Naive thymus-derived CD4-positive, alpha-beta T cell (primary cell): ENCODE measurements at places on chromosomes 4 and X.
A peak's percentile ranks its signal among the peaks of the same experiment; 100 is the strongest.

DNA sequence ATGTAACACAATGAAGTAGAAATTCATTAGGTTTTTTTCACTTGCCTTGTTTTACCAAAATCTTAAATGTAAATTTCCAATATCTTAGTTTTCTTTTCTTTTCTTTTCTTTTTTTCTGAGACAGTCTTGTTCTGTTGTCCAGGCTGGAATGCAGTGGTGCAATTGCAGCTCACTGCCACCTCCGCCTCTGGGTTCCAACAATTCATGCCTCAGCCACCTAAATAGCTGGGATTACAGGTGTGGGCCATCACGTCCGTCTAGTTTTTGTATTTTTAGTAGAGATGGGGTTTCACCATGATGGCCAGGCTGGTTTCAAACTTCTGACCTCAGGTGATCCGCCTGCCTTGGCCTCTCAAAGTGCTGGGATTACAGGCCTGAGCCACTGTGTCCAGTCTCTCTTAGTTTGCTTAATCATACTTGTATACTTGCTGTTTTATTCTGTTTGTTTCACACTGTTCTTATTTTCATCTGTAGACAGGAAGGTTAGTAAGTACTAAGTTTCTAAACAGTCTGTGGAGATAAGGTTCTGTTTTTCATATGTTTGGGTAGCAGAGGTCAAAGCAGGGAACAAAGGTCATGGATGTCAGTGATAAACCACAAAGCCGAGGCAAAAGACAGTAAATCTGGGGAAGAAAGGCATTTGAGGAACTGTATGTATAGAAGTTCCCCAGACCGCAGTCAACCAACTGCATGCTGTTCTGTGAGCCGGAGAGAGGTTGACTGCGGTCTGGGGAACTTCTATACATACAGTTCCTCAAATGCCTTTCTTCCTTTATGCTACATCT is 129.1 kb downstream of the CBR4 start:
- DNase-seq: no peak

GRCh38 chr4:20672262-20672661 is 28.0 kb upstream of the PACRGL start:
- DNase-seq: no peak

DNA sequence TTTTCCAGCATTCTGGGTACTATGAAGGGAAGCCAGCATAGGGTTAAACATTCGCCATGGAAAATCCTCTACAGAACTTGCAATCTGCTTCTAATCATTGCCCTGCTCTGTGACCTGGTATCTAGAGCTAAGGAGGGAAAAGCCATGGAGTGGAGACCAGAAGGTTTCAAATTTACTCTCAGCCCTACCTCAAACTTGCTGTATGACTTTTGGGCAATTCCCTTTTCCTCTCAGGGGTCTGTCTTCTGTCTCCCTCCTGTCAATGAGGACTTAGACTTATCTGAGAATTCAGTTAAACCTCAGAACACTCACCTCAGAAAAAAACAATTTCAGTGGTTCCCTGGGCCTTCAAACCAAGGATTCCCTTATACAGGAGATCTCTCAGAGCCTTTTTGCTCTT is 29.1 kb downstream of the ARHGEF9 start:
- DNase-seq: no peak

- no peak for DNase-seq
Observed at GRCh38 chr4:80918004-80918403, 112.5 kb upstream of the BMP3 start.

GRCh38 chrX:44997282-44997812 is 124.4 kb downstream of the KDM6A start:
- no peak for DNase-seq

DNA sequence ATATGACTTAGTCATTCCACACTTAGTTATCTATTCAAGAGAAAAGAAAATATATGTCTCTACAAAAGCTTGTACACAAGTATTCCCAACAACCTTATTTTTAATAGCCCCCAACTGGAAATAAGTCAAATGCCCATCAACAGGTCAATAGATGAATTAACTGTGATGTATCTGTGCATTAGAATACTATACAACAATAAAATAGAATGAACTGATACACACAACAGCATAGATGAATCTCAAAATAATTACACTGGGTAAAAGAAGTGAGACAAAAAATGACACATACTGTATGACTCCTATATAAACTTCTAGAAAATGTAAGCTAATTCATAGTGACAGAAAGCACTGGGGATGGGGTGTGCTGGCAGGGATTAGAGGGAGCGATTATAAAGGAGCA is 354.1 kb upstream of the DIPK2B start:
- DNase-seq: no peak

GRCh38 chr4:118139241-118139640 is 105.0 kb downstream of the NDST3 start:
- DNase-seq: no peak

- DNase-seq: no peak
Observed at GRCh38 chr4:10620935-10621488, 63.6 kb downstream of the CLNK start.

- no peak for DNase-seq
Observed at GRCh38 chr4:27327421-27328181, 467.0 kb downstream of the STIM2 start.

GRCh38 chr4:95638920-95639501 is 90.2 kb upstream of the UNC5C start:
- no peak for DNase-seq

DNA sequence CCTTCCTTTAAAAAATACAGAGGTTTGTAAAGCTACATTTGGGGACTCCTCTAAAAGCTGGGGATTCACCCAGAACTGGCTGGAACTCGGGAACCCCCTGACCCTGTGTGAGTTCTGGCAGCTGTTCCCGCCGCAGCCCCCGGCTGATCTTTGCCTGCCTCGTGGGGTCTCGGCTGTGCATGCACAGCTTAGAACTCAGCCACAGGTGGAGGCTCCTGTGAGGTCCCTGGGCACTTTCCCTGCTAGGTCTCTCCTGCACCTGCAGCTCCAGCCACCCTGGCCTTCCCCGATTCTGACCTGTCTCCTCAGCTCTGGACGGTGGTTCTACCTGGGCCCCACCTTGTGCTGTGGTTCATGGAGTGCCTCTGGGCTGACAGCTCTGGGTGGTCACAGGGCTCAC is 48.6 kb upstream of the HGFAC start:
- DNase-seq: no peak

- DNase-seq: no peak
Observed at GRCh38 chr4:8859550-8860095, 12.0 kb downstream of the HMX1 start.

DNA sequence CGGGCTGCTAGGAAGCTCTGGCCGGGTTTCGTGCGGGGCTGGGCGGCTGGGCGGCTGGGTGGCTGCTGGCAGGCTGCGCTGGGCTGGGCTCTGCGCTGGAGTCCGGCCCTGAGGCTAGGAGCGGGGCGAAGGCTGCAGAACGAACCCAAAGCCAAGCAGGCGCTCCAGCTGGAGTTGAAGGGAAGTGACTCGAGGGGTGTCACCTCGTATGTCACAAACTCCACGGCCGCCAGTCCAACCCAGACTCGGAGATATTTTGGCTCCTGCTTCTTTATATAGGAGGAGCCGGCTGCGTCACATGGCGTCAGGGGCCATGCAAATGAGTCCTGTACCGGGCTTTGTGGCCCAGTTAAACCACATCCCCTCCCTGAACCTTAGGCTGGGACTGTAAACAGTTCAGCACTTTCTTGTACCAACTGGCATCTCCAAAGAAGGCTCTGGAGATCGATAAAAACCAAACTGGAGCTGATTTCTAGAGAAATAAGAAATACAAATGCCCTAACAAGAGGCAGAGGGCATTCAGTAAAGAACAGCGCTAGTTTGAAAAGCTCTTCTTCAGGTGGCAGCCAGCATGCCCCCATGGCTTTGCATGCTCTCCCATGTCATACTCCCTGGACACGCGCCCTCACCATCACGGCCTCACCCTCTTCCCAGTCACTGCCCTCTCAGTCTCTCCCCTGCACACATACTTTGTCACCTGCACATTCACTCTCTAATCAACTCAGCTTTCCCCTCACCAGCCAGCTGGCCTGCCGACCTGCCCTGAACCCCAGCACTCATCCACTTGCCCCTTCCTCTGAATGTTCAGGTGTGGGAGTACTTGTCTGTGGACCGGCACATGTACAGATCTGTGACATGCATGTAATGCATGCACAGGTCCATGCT is 58.5 kb downstream of the TSC22D3 start:
- DNase-seq: peak; percentile 77

- no peak for DNase-seq
Observed at GRCh38 chr4:122663814-122664610, 43.1 kb upstream of the IL21 start.

DNA sequence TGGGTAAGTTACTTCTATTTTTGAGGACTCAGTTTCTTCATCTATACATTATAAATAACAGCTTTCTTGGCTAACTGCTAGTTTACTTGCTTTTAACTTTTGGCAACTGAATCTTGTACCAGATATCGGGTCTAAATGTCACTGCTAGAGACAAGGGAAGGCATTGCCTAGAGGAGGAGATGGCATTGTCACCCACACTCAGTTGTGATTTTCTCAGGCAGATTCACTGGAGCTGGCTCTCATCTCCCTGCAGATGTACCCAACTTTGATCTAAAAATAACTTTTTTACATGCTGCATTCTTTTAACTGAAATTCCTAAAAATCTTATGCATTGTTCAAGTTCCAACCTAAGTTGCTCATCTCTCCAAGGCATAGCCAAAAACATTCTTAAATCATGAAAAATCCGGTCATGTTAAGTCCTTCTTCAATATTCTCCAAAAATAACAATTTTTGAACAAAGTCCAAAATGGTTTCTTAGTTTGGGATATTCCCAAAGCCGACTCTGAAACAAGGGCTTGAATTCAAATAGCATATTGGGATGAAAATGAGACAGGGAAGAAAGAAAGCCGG is 469.0 kb upstream of the BOD1L1 start:
- no peak for DNase-seq

DNA sequence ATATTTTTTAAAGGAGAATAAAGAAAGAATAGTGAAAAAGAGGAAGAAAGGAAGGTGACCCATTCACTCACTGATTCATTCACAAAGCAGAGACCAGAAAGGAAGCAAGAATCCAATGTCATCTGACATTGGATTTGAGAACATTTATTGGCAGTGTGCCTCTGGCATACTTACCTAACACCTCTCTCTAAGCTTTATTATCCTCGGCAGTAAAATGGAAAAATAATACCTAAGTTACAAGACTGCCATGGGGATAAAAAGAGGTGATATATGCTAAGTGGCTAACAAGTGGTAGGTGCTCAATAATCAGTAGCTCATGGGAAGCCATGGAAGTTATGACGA is 41.6 kb upstream of the PPARGC1A start:
- DNase-seq: no peak

GRCh38 chrX:134761788-134762187 is 103.5 kb upstream of the PLAC1 start:
- DNase-seq: no peak

- peak; percentile 32 for DNase-seq
Observed at GRCh38 chrX:132022198-132022966, 720 bp upstream of the STK26 start.

- no peak for DNase-seq
Observed at GRCh38 chr4:95214408-95214807, 334.4 kb downstream of the UNC5C start.
